NCI-H1105 (cell line): ENCODE measurements at places on chromosomes 7 and 10.
A peak's percentile ranks its signal among the peaks of the same experiment; 100 is the strongest.

DNA sequence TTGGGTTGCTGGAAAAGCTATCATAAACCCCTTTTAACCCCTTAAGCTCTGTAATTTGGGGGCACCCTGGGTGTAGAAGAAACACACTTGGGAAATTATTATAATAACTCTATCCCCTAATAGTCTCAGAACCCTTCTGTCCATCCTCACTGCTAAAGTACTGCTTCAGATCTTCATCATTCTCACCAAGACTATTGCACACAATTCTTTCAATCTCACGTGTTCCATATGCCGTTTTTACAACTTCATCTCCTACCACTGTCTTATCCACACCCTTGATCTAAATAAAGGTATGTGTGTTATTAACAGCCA is 15.8 kb downstream of the ANKRD22 start:
- no peak for DNase-seq

DNA sequence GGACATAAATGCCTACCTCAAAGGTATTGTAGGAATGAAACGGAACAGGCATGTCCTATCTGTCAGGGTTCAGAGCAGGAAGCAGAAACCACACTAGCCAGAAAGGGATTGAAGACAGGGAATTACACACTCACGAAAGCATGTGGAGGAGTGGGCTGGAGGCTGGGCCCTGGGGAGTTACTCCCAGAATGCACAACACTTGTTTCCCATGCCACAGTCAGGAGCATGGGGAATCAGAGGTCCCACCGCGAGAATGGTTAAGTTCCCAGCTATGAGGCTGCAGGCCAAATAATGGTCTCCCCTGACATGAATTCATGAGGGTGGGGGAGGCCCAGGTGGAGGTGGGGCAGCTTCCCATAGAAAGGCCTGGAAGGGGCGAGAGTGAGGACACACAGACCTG is 212.7 kb downstream of the HERPUD2 start:
- DNase-seq = no peak

DNA sequence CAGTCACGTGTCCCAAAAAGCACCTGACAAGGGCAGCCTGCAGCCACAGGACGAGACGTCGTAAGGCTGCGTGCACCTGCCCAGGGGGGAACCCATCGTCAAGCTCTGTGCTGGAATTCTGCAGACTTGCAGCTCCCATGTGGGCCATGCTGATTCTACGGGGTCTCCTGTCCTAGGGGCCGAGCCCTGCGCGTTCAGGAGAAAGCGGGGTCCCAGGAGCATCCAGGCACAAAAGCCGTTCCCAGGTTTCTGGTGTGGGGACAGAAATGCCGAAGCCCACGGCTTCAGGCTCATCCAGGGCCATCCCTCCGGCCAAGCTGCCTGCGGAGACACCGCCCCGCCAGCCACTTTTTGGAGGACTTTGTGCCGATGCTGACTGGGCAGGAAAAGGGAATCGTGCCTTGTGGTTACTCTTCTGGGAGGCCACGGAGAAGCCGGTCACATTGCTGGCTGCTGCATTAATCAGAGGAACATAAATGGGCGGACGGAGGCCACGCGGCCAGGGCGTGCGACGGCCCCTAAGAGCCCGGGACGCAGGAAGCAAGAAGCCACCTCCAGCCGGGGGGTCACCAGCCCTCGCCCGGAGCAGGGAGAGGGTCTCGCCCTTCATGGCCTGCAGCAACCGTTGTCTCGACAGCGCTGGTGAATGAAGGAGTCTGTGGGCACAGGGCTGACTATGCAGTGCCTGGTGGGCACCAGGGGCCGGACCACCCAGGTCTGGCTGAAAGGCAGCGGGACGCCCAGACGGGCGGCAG is 62.6 kb upstream of the PDGFA start:
- no peak for DNase-seq

DNA sequence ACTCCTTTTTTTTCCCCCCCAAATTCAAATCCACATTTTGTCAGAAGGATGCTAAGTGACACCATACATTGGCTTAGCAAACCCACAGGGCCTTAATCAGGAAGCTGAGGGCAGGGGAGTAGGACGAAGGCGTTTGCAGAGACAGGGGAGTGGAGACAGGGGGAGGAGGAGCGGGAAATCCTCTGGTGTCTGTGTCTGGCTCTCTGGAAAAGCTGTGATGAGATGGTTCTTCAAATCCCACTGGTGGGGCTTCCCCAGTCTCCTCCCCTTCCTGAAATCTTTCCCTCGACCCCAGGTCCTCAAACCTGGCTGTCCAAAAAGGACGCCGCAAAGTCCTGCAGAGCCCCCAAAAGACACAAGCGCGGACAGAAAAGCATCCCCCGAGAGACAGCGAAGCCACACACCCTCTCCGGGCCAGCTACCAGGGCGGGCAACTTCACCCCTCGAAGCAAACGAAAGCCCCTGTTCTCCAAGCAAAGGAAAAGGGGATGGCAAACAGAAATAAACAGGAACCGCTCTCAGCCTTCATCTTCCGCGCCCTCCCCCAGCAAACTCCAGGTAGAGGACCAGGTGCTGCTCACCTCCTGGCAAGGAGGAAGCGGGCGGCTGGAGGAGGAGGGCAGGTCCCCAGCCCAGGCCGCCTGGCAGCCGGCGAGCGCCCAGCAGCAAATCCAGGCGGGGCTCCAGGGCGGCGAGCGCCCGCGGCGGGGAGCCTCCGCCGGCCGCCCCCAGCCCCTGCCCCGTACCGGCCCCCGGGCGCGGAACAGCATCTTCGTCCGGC is 520 bp downstream of the ELAPOR2 start:
- DNase-seq = peak; percentile 40

- DNase-seq = no peak
Observed at GRCh38 chr10:2791774-2792443, 275.4 kb upstream of the PFKP start.

DNA sequence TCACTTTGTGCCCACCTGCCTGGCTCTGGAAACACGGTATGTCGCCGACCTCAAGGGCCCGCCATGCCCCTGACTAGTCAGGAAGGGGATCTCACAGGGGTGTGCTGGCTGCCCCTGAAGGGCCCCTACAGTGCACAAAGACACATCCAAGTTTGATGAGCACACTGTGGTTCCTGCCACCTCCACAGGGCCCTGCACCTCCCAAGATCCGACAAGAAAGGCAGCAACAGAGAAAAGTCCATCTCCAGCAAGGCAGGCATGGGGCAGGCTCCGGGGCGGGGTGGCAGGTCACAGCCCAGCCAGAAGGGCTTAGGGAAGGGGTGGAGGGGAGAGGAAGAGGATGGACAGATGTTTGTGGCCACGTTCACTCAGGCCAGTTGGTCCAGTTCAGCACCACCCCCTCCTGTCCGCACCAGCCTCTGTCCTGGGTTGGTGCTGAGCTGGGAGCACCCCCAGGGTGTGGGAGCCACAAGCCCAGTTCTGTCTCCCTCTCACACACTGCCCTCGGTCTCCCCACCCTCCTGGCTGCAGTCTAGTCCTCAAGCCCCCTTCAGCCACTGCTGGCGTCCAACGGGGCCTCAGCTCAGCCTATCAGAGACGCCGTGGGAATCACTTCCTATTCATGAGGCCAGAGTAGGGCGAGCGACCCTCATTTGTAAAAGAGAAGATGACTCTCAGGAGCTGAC is 11.5 kb downstream of the DRGX start:
- DNase-seq = no peak

DNA sequence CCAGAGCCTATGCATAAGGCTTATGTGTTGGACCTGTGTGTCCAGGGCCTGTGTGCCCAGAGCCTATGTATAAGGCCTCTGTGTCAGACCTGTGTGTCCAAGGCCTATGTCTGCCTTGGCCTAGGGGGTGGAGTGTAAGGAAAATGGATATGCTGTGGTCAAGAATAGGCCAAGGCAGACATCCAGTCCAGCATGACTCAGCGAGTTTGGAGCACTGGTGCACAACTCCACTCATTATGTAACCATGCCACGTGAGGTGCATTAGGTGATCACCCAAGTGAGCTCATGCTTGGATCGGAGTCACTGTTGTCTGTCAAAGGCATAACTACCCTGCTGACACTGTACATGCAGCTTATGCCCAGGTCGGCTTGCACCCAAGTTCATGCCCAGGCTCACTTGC is 238.9 kb downstream of the CACNA2D1 start:
- DNase-seq = no peak

DNA sequence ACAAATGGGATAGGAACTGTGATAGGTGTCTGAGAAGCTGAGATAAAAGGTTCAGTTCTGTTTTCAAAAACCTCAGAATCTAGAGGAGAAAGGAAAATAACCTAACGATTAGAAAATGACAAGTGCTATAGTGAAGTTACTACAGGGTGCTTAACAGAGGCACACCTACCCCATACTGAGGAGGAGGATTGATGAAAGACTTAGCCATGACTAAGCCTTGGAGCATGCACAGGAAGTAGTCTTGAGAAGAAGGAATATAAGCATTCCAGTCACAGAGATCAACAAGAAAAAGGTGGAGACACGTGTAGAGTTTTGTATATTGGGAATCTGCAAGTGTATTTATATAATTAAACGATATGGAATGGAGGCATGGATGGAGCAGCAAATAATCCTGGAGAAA is 1225.5 kb upstream of the CELF2 start:
- DNase-seq = no peak

GRCh38 chr7:155811895-155812761 is at the start of gene SHH:
Gene SHH, minus strand, starts transcription at chr7:155812463. Its CDS starts 341 bp downstream, at chr7:155812122.
- DNase-seq = no peak

DNA sequence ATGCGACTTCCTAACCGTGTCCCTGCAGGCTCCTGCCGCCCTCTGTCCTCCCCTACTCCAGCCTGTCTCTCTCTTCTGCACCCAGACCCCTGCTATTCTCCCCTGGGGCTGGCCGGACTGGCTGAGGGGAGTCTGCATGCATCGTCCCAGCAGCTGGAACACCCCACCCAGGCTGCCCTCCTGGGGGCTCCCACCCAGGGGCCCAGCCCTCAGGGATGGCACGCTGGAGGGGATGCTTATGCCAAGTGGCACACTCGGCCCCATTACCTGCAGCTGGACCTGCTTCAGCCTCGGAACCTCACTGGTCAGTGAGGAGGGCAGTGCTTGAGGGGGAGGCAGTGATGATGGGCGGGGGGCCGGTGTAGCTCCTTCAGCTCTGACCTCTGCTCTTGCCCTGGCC is 21.7 kb upstream of the ZNF467 start:
- no peak for DNase-seq

- DNase-seq = no peak
Observed at GRCh38 chr10:78976825-78977755, 91.7 kb upstream of the ZMIZ1 start.

DNA sequence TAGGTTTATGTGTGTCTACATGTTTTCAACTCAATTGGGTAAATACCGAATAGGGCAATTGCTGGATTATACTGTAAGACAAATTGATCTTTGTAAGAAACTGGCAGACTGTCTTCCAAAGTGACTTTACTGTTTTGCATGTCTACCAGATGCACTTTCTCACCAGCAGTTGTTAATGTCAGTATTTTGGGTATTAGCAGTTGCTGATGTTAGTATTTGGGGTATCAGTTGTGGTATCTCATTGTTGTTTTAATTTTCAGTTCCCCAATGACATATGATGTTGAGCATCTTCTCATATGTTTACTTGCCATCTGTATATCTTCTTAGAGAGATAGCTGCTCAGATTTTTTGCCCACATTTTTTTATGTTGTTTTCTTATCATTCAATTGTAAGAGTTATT is 10.6 kb downstream of the PDE6C start:
- DNase-seq = no peak

DNA sequence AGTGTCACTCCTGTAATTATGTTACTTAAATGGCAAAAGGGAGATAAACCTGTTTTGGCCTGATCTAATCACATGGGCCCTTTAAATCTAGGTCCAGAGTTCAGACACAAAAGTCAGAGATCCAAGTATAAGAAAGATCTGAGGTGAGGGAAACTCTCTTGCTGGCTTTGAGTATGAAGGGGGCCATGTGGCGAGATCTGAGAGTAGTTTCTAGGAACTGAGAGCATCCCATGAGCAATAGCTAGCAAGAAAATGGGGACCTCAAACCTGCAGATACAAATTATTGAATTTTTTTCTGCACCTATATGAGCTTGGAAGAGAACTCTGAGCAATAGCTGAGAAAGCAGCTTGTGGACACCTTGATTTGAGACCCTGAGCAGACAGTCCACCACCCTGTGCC is 27.6 kb downstream of the ANKRD7 start:
- no peak for DNase-seq

GRCh38 chr7:80634505-80634904 is 3.9 kb upstream of the CD36 start:
- no peak for DNase-seq

GRCh38 chr10:36171953-36172940 is 530.2 kb upstream of the FZD8 start:
- DNase-seq = no peak

- no peak for DNase-seq
Observed at GRCh38 chr10:27816320-27816719, 70.7 kb upstream of the MKX start.
